Activated T-cell treated with anti-CD3 and anti-CD28 coated beads for 24 hours (primary cell): ENCODE measurements at places on chromosomes 4 and X.

DNA sequence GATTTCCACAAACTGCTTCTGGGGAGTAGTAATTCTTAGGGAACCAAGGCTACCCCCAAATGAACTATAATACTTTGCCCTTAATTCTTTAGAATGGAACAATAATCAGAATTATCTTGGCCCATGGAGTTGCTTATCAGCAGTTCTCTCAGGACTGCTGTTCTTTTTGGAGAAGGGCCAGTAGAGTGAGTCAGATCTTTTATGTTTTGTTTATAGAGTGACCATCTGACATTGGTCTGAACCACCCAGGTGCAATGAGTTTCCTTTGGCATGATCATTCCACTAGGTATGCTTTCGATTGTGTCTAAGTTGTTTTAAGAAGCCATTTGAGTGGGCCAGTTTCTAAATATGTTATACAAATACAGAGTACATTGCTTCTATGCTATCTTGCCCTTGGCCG lies 31.8 kb downstream of the PRRG1 start:
- DNase-seq, result no peak

DNA sequence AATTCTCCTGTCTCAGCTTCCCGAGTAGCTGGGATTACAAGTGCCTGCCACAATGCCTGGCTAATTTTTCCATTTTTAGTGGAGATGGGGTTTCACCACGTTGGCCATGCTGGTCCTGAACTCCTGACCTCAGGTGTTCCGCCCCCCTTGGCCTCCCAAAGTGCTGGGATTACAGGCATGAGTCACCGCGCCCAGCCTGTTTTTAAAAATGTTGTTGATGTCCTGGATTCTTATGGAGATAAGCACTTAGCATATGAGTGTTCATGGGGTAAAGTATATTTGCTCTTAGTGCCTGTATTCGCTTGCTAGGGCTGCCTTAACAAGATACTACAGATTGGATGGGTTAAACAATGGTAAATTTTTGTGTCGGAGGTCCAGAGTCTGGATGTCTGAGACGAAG lies 91.7 kb downstream of the CEP44 start:
- no peak for DNase-seq

- DNase-seq, result no peak
Observed at GRCh38 chrX:93868289-93868965, 194.4 kb downstream of the FAM133A start.

DNA sequence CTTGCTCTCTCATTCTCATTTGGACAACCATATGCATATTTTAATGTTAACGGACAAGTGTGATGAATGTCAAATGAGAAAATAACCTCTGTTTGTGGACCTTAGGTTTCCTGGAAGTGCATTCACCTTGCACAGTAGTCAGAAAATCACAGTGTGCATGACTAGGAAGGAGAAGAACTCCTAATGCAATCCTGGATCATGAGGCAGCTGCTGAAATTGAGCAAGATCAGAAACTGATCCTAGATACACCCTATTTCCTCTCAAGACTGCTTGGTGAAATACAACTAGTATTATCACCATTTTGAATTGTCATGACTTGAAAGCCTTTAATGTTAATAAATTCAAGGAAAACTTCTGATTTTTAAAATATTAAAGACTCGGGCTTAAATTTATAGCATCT lies 1148.9 kb downstream of the STIM2 start:
- DNase-seq, result no peak

DNA sequence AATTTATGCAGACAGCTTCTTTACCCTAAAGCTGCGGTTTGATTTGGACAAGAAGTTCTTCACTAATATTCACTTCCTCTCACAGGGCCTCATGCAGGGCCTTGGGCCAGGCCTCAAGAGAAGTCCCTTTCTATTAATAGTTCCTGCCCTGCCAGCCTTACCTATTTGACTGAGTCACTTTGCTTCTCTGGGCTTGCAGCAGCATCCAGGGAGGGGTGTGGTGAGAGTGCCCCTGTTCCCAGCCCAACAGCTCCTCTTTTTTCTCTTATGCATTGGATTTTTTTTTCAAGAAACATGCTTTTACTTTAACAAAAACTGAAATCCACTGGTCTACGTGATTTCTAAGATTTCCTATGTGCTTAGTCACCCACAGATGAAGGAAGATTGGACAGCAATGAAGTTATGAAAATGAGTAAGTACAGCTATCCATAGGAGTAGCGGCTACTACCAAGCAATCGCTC lies 26.7 kb downstream of the FAM156B start:
- no peak for DNase-seq

GRCh38 chr4:176300036-176300435 lies 19.7 kb upstream of the SPCS3 start:
- no peak for DNase-seq

DNA sequence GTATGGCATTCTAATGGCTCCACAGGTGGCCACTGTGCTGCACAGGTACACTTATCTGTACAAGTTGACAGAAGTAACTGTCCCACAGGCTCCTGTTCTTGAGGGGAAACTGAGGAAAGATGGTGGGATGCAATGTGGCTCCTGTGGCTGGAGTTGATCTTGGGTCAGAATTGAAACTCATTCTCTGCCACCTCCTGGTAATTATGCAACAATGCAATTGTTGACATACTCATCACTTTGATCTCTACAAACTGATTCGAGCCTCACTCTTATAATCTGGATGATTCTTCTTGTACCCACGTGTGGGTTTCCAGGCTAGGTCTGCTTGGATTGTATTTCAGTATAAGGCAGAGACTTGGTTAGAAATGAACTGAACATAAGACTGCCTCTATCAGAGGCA lies 148.8 kb downstream of the CCNG2 start:
- no peak for DNase-seq

DNA sequence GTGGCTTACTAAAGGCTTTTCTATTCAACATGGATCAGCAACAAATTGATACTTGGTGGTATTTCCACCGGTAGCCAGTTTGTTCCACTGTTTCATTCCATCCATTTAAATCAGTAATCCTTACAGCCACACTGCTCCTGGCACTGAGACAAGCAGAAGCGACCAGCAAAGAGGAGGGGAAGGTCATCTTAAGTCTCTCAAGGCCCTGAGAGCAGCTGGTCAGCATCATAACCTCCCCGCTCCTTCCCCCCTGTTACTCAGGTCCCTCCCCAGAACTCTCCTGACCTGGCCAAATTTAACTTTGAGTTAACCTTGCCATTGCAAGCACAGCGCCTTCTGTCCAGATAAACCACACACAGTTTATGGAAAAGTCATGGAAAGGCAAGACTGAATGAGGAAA lies 331.3 kb upstream of the KLF3 start:
- DNase-seq, result no peak

DNA sequence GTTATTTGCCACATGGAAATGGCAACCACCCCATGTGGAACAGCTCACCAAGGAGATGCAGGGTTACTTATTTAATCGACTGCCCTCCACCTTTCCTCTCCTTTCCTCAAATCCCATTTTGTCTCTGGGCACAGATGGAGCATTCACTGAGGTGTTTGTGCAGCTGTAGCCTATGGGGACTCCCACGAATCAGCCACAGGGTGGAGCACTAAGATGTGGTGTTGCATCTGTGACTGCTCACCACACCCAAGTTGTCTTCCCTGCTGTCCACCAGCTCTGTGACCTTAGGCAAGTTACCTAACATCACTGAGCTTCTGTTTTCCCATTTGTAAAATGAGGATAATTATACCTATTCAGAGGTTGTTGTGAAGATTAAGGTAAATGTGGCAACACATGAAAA lies 252.4 kb upstream of the CPEB2 start:
- peak; percentile 4 for DNase-seq

GRCh38 chr4:3073158-3074077 lies 920 bp downstream of the HTT-AS start:
- no peak for DNase-seq

DNA sequence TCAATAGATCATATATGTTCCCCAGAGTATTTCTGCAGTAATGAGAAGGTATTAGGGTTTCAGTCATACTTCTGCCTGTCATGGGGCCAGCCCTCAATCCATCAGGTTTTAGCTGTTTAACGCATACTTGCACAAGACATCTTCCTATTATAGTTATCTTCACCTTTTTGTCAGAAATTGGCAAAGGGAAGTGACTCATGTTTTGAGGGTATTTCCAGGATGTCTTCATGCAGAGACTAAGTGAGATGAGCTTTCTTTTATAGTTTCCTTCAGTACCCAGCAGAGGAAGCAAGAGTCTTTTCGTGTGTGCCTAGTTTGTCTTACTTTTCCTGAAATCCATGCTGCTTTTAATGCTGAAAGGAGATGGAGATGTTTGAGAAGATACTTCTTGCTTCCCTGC lies 9.5 kb downstream of the CSTF2 start:
- no peak for DNase-seq

- no peak for DNase-seq
Observed at GRCh38 chrX:103063918-103064434, at the start of gene BEX1. TSS of gene BEX1 (minus strand) at chrX:103064171. CDS start at chrX:103063274, 897 bp downstream.

DNA sequence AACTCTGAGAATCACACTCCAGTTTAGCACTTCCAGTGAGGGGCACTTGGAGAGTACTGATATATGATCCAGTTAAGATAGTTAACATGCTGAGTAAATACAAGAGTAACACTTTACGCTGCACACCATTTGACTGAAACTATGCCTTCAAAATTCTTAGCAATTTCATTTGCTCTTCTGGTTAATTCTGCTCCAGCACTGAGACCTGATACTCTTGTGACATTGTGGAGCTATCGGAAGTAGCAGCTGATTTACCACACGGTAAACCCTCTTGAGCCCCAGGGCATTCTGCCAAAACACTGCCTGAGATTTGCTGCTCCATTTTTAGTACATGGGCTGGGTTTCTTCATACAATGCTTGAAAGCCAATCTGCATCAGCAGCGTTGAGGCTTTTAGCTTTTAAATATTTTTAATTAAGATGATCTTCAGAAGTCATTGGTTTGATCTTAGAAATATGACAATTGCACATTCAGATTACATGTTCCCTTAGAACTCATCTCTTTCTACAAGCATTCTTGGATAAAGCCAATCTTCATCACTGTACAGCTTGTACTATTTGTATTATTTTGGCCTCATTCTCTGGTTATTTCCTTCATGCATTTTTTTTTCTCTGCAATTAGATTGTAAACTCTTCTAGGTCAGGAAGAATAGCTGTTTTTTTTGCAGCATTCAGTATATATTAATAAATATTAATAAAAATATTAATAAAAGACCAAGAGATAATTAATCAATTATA lies 67.8 kb upstream of the ETNPPL start:
- DNase-seq, result no peak

DNA sequence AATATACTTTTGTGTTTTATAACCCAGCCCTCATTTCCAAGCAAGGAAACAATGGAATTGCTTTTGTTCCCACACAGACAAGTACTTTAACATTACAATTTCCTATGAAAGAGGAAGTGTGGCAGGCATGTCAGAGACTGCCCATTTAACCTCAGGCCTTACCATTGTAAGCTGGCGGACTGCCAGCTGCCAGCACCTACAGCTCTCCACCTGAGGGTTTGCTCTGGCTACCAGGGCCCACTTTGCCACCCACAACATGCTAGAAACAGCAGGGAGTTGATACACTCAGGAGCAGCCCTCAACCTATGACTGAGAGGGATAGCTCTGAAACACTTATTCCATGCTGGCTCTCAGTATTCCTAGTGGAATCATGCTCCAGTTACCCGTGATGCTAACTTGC lies 152.3 kb upstream of the PRDX4 start:
- no peak for DNase-seq

- DNase-seq, result no peak
Observed at GRCh38 chrX:150889131-150889530, 9.3 kb downstream of the CD99L2 start.

- DNase-seq, result no peak
Observed at GRCh38 chr4:123412700-123413512, 16.3 kb downstream of the SPRY1 start.

- no peak for DNase-seq
Observed at GRCh38 chr4:36283912-36284465, 2.6 kb downstream of the DTHD1 start.

DNA sequence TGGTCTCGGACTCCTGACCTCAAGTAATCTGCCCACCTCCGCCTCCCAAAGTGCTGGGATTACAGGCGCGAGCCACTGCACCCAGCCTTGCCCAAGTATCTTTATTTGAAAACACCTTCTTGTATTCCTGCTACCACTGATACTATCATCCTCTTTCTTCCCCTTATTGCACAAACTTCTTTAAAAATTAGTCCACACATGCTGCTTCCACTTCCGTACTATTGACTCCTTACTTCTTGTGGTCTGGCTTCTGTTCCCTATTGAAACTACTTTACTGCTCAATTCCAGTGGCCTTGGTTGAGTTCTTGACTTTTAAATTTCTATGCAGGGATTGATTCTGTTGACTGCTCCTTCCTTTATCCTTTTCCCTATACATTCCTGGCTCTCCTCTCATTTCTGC lies 38.8 kb downstream of the MTM1 start:
- no peak for DNase-seq

DNA sequence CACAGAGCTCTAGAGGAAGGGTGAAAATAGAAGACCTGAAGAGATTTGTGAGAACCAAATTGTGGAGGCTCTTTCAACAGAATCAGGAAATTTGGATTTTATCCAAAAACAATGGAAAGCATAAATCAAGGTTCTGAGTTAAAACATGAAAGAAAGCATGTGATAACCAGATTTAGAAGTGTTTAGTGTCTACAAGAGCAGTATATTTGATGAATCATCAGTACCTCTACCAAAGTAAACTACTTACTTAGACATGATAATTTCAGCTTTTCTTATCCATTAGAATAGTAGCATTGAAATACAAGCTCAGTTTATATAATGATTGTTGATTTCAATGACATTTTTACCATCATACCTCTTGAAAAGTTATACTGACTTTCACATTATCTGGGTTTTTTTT lies 25.9 kb upstream of the INTU start:
- DNase-seq, result no peak

DNA sequence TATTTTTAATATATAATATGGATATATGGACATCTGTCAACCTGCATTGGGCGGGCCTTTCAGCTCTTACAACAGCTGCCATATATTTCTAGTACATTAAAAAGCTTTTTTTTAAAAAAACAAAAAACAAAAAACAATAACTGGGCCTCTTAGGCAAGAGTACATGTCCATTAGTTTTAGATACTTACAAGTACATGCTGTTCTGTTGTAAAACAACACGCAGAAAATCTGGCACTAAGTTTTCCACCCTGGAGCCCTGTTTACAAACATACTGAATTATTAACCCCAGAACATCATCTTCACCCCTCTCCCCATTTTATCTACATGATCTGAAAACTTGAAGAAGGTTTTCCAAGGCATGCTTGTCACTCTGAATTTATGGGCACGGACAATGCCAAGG lies 29.8 kb downstream of the RAI2 start:
- no peak for DNase-seq

GRCh38 chrX:96776966-96777365 lies 92.3 kb downstream of the DIAPH2 start:
- no peak for DNase-seq

- no peak for DNase-seq
Observed at GRCh38 chr4:11625211-11625610, 196.5 kb upstream of the HS3ST1 start.

DNA sequence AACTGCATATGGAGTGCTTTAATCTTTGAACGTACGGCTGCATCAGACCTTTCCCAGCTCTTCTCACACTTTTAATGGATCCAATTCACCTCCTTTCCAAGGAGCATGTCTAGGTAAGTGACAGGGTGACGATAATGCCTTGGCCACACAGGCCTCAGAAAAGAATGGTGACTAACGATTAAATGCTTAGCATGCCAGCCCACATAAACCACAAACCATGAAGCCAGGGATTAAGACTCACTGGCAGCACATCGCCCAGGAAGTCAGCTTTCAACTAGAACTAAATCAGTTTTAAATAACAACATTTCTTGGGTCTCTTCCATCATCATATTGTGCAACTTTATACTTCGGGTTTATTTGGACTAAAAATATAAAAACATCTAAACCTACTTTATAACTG lies 28.7 kb downstream of the INPP4B start:
- peak; percentile 30 for DNase-seq
